Esophagus muscularis mucosa (tissue), 4 donors: ENCODE measurements at places on chromosomes 6 and 20. TPM values are rescaled to one million over a fixed set of nuclear protein-coding genes. Genes with fewer than 3 reads are reported as not detected.

DNA sequence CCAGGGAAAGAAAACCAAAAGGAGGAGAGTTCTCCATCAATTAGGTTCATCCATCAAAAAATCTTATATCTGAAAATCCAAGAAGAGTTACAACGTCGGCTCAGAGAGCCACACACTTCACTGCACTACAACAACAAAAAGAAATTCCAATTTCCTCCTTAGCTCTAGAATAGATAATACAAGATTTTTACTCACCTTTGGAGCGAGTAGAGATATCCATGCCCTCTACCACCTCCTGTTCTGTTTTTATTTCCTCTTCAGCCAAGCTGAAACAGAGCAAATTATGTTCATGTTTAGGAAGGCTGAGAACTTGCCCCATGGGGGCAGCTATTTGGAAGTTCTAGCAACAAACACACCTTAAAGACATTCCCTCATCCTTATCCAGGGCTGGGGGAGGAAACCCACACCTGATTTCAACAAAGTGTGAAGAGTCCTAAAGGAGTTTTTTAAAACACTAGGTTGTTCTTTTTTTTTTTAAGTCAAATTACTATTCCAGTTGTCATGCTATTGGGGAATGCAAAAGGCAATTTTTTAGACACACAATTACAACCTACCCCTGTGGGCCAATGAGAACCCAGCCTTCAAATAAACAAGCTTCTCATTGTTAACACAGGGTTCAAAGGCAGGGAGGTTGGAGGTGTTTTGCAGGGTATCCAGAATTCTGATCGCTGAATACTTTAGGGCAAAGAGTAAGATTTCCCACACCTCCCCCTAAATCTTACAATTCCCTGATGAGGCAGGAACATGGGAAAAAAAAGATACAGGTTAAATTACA is 8.7 kb downstream of the ZMYND8 start:
- no peaks in the 10 kb centered on the region for H3K27me3 ChIP-seq
- peaks cover 11% of the 10 kb centered on the region for H3K36me3 ChIP-seq
- no peak for DNase-seq
- peaks cover 94% of the 10 kb centered on the region for H3K4me1 ChIP-seq
- H3K27ac ChIP-seq = peak overlapping the region; percentile 98
- H3K4me3 ChIP-seq = no peak overlapping the region

- peaks cover 17% of the 10 kb centered on the region for H3K4me1 ChIP-seq
- peak overlapping the region; percentile 73 for H3K27ac ChIP-seq
- no peaks in the 10 kb centered on the region for H3K36me3 ChIP-seq
- peak overlapping the region; percentile 83 for H3K4me3 ChIP-seq
Measured at GRCh38 chr20:36744764-36745191, 1.1 kb downstream of the NDRG3 start.

GRCh38 chr20:47278907-47279348 is 77.6 kb downstream of the ZMYND8 start:
- H3K4me1 ChIP-seq = peaks cover 33% of the 10 kb centered on the region
- H3K36me3 ChIP-seq = peaks cover 70% of the 10 kb centered on the region
- DNase-seq = no peak
- H3K27ac ChIP-seq = peak overlapping the region; percentile 81

DNA sequence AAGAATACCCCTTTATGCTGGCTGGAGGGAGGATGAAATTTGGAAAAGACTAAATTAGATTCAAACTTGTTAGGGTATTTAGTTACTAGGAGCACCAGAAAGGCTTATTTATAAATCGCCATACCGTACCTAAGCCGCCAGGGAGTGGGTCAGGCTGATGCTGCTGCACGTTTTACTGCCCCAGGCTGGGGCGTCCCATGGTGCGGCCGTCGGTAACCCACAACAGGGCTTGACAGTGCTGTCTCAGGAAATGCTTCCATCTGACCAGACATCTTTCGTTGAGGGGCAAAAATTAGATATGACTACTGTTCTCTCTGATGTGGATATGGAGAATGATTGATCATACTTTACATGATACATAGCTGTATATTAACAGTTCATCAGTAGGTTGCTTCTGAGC is 52.9 kb downstream of the ARID1B start:
- H3K4me3 ChIP-seq = no peak overlapping the region
- no peaks in the 10 kb centered on the region for H3K27me3 ChIP-seq
- no peaks in the 10 kb centered on the region for H3K36me3 ChIP-seq
- peak; percentile 55 for DNase-seq
- peaks cover 72% of the 10 kb centered on the region for H3K4me1 ChIP-seq
- no peak overlapping the region for H3K27ac ChIP-seq

The LPA gene
- total RNA-seq = not detected

The PRIM2 gene
- 15.0 TPM for total RNA-seq
